ENCODE measurements at places on chromosomes 6 and 20. TPM values are rescaled to one million over a fixed set of nuclear protein-coding genes. Genes with fewer than 3 reads are reported as not detected.

DNA sequence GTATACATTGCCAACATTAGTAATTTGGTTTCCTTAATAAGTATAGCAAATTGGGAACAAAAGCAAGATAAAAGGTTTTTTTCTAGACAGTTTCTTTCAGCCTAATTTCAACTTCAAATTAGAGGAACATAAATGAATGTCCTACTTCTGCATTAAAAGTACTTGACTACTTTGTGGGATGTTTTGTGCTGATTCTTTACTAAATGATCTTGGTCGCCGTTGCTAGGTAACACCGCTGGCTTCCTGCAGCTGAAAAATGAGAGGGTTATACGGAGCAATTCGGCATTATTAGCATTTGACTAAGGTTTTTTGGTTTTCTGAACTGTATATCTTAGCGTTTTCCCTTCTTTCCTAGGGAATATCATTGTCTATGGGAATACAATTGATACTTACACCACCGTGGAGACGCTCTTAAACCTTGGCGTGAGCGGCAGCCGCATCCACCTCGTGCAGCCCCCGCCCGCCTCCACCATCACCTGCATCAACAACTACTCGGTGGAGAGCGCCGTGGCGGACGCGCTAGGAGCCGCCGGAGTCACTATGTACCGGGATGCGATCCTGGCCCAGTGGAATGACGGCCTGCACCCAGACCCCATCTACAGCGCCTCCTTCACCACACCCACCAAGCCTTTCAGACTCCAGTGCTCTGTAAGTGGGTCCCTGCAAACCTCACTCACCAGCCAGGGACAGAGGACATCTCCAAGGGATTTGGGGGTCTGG is 90.9 kb upstream of the INSM1 start:
- peak; percentile 46 for DNase-seq

DNA sequence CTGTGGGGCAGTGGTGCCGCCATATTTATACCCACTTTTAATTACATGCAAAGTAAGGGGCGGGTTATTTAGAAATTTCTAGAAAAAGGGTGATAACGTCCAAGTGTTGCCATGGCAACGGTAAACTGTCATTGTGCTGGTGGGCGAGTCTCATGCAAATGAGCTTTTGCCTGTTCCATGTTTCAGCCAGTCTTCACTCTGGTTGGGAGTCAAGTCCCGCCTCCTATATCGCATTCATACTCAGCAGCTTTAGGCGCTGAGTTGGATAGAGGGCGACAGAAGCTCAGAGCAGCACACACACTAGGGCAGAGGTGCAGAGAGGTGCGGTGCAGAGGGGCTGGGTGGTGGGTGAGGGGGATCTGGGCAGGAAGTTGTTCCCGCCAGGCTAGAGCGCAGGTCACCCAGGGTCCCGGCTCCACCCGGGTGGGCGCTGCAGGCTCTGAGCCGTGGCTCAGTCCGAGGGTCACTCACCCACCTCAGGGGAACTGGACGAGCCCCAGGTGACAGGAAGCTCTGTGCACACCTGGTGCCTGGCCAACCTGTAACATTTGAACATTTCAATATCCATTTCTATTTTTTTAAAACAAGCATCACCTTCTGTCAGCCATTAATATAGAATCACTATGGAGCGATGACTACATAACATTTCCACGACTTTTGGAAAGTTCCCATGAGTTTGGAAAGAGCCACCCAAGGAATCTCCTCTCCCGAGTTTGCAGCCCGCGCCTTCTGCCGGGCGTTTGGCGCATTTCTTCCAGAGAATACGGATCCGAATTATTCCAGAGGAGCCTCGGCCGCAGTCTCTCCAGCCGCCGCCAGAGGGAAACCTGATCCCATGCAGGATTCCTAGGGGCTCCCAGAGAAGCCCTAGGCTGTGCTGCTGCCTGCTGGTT is 89.1 kb upstream of the PHACTR3 start:
- DNase-seq = peak; percentile 85

GRCh38 chr20:62616728-62617621 is 25.3 kb upstream of the SLCO4A1 start:
- no peak for DNase-seq

DNA sequence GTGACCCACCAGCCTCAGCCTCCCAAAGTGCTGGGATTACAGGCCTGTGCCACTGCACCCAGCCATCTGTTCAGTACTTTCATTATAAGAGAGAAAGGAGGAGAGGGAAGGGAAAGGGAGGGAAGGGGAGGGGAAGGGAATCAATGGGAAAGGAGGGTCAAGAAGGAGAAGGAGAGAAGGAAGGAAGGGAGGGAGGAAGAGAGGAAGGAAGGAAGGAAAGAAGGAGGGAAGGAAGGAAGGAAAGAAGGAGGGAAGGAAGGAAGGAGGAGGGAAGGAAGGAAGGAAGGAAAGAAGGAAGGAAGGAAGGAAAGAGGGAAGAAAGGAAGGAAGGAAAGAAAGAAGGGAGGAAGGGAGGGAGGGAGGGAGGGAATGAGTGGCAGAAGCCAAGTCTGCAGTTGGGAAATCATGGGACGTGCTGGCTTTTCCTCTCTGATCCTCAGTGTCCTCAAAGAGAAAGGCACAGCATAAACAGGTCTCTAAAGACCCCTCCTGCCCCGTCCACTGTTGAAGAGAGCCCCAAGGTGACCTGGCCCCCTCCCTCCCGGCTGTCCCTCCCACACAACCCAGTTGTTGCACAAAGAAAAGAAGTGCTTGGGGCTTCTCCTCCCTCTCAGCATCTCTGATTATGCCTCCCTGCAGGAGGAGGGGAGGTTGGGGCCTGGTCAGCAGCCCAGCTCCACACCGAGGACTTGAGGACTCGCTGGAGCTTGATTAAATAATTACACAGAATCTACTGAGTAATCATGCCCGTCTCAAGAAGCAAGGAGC is 69.1 kb upstream of the TOP1 start:
- no peak for DNase-seq

CEP85L gene
- polyA plus RNA-seq = 20.6 TPM

ELOVL4 gene
- polyA plus RNA-seq = 4.6 TPM

B3GALT4 gene
- 2.2 TPM for polyA plus RNA-seq
